ENCODE measurements at places on chromosomes 2 and 18.

GRCh38 chr18:62663731-62664336 lies 51.5 kb upstream of the PHLPP1 start:
- no peak for DNase-seq

- DNase-seq: no peak
Observed at GRCh38 chr2:106537047-106537446, 49.9 kb downstream of the CD8B2 start.

DNA sequence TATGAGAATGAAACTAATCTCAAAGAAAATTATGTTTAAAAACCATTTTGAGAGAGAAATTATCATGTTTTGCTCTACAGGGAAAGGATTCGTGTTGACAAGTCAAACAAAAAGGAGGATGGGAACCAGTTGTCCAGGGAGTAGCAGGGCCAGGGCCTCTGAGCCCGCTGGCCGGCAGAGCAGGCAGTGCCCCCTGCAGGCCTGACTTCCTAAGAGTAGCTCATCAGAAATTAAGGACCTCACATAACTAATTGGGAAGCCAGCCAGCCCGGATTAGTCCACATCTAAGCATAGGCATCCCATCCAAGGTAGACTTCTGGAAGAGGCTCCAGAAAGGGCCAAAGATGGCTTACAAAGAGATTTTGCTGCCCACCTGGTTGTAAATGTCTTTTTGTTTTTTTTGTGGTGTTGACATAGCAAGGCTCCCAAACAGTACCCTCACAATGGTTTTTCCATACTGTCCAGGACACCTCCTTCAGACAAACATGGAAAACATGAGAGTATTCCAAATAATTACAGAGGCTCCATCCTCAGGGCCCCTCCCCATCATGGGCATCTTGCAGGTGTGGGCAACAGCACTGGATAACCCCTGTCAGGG lies 241.2 kb upstream of the TANK start:
- no peak for DNase-seq

DNA sequence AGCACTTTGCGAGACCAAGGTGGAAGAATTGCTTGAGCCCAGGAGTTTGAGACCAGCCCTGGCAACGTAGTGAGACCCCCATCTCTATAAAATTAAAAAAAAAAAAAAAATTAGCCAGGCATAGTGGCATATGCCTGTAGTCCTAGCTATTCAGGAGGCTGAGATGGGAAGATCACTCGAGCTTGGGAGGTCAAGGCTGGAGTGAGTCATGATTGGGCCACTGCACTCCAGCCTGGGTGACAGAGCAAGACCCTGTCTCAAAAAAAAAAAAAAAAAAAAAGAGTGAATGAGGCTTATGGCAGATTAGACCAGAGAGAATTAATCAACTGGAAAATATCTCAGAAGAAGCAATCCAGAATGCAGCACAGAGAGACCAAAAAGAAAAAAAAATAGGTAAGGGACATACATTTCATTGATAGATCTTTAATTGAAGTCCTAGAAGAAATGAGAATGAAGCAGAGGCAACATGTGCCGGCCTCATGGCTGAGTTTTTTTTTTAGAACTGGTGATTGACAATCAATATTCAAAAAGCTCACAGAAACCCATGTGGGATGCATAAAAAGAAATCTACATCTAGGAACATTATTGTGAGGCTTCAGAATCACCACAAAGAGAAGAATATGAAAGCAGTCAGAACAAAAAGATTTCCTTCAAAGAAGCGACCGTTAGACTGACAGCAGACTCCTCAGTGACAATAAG lies 32.2 kb upstream of the ELAC1 start:
- DNase-seq: no peak

DNA sequence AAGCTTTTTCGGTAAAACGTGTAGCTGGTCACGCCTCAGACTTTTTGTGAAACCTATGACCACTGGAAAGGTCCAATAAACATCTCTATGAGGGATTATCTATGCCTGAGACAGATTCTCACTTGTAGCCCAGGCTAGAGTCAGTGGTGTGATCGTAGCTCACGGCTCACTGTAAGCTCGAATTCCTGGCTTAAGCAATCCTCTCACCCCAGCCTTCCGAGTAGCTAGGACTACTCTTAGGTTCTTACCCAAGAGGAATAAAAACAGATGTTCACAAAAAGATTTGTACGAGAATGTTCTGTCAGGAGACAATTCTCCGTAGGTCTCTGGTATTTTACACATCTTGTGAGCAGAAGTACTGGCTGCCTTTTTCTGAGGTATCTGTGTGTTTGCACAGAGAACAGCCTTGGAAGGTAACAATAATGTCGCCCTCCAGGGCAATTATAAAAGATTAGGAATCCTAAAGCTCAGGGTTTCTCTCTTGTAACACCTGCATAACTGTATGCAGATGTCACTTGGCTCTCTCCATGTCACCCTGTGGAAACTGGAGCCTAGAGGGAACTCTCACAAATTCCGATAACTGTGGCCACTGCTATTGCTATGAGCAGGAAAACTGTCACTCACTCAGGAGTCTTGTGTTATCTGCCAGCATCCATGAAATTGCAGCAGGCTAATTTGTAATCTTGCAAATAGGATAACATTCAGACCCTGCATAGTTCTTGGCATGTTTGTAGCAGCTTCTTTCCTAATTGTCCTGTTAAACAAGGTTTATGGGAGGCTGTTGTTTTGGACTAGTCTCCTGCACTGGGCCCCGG lies 25.5 kb upstream of the RALBP1 start:
- DNase-seq: no peak

DNA sequence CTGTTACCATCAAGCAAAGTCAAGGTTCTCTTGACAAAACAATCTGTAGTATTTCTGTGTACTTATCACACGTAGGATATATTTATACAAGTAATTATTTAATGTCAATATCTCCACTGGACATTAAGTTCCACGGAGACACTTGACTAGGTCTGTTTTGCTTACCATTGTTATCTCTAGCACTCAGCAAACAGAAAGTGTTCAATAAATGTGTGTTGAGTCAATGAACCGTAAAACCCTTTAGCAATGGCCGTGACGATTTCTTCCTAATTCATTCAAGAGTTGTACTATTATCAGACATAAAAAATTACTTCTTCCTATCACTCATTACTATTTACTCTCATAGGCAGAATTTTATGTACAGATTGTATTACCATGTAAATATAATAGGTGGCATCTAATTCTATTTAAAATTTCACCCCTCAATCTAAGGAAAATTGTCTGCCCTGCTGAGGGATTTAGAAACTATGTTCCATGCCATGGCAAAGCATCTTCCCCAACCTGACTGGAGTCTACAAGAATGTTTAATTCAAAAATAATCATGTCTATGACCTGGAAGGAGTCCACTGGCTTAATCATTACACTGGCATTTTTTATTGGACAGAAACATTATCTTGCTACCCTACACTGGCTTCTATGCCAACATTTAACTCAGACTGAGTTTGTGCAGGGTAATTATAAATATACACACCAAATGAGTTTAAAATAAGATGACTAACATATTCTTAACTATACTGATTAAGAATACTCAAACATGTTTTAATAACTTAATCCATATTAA lies 301.9 kb downstream of the ZEB2 start:
- no peak for DNase-seq

Measured in urinary bladder (tissue), 4 donors.